ENCODE measurements at places on chromosomes 1 and 21. TPM values are rescaled to one million over a fixed set of nuclear protein-coding genes. Genes with fewer than 3 reads are reported as not detected.

DNA sequence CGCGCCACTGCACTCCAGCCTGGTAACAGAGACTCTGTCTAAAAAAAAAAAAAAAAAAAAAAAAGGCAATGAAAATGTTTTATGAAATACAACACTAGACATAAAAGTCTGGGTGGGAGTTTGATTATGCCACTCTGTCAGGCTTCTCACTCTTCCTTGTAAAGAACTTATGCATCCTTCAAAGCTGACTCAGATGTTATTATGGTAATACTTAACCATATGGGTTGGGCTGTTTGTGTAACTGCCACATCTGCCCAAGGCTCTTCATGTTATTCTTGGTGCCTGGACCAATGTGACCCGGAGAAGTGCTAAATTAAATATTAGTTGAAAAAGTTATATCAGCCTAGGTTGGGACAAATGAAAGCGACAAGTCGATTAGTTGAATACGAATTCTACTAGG lies 23.8 kb downstream of the FAM89A start:
- no peak for DNase-seq

GRCh38 chr21:45699251-45699942 lies 55.9 kb downstream of the PCBP3 start:
- no peak for DNase-seq

DNA sequence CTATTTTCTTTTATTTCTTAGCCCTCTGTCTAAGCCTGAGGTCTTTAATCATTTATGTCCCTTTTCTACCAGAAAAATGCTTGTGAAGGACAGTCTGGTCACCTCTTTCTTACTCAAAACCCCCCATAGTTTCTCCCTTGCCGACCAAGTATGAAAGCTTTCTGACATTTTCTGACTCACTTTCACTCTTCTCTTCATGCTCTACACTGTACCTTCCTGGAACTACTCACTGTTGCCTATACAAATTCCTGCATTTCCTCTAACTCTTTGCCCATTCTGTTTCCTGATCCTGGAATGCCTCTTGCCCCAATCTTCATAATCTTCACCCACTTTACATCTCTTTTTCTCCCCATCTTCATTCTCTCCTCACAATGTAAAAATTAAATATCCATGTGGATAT lies 380.0 kb downstream of the HHIPL2 start:
- DNase-seq = no peak

DNA sequence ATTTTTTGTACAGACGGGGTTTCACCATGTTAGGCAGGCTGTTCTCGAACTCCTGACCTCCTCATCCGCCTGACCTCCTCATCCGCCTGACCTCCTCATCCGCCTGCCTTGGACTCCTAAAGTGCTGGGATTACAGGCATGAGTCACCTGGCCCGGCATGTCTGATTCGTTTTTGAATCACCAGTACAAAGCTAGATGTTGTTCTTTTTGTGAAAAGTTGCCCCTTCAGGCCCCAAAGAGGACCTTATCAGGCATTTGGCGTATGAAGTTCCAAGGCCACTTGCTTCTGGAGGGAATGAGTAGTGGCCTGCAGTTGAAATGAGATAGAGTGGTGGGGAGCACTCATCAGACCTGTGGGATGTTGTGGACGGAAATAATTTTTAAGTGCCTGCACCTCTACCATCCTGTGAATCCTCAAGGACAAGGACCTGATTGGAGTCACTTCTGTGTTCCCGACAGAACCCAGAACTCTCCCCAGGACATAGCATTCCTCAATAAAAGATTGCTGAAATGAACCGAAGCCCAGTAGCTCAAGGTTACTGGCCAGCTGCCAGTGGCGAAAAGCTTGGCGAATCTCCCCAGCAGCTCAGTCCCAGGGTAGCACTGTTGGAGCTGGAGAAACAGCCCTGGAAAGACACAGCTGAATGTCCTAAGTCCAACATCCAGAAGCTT lies 50.1 kb downstream of the NDUFS5 start:
- DNase-seq = no peak

Gene MNDA
- 9.9 TPM for total RNA-seq
